ELR (cell line): ENCODE measurements at places on chromosomes 12 and 14.

DNA sequence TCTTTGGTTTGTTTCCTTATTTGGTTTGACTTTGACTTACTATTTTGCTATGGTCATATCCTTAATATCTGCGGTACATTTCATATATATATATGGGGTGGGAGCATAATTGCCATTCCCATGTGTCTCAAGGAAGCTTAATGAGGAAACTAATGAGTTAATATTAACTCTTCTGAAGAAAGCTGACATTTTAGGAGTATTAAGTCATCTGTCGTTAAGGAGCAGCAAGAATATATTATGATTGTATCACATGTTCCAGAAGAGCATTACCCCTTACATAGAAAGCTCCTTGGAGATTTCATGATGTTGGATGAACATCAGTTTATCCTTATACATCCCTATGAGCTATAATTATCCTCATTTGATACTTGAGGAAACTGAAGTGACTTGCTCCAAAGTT, 15.6 kb downstream of the DYRK2 start:
- DNase-seq: no peak

DNA sequence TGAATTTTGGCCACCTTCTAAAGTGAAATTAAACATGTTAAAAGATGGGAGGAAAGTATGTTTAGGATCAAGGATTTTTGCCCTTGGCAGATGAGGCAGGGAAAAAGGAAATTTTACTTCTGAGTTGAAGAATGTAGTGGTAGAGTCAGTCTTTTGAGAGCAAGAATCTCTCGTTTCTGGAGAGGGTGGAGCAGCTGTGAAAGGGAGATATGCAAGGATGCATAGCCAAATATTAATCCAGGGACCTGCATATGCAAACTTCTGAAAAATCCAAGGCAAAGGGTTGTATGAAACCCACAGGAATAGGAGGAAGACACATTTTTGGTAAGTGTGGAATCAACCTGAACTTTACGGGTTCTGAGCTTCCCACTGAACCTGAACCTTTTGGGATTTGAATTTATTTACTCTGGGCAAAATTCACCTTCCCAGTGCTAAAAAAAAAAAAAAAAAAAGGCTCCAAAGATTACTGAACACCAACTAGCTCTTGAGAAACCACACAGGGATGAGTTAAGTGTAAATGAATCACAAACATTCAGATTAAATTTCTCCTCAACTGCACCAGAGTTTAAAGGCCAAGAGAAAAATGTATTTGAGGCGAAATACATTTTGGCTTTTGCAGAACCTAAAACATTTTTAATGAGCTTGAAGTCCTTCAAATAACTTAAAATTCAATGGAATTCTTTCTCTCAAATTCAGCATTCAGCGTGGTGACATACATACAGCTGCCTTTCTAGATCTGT, 187.1 kb upstream of the CDKN3 start:
- DNase-seq: peak; percentile 53

GRCh38 chr12:115758877-115759620, 518.4 kb downstream of the MED13L start:
- peak; percentile 61 for DNase-seq

DNA sequence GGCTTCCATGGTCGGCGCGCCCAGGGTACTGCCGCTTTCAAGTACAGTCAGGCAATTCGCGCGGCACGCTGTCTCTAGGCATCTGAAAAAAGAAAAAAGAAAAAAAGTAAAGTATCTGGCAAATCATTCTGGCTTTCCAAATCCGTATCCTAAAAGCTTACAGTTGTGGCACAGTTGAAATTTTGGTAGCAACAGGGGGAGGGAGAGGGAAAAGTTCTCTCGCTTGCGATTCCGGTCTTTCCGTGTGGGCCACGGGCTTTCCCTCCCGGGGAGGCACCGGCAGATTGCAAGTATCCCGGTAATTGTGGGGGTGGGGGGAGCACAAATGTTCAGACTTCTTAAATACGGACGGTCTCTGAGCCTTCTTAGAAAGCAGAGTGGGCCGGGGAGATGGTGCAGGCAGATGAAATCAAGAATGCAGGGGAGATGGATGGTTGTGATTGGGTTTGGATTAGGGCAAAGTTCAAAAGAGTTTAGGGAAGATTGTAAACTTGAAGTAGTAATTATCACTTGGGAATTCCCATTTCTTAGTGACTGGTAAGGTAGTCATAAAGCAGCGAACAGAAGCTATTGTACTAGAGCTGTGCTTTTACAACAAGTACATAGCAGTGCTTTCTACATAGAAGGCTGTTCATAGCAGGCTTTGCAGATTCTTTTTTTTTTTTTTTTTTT, 1.2 kb downstream of the SOCS2 start:
- peak; percentile 84 for DNase-seq

- no peak for DNase-seq
These were observed 38.3 kb upstream of the LDHB start for GRCh38 chr12:21695986-21696385.

GRCh38 chr14:101471723-101472517, 89.4 kb upstream of the DIO3 start:
- no peak for DNase-seq

DNA sequence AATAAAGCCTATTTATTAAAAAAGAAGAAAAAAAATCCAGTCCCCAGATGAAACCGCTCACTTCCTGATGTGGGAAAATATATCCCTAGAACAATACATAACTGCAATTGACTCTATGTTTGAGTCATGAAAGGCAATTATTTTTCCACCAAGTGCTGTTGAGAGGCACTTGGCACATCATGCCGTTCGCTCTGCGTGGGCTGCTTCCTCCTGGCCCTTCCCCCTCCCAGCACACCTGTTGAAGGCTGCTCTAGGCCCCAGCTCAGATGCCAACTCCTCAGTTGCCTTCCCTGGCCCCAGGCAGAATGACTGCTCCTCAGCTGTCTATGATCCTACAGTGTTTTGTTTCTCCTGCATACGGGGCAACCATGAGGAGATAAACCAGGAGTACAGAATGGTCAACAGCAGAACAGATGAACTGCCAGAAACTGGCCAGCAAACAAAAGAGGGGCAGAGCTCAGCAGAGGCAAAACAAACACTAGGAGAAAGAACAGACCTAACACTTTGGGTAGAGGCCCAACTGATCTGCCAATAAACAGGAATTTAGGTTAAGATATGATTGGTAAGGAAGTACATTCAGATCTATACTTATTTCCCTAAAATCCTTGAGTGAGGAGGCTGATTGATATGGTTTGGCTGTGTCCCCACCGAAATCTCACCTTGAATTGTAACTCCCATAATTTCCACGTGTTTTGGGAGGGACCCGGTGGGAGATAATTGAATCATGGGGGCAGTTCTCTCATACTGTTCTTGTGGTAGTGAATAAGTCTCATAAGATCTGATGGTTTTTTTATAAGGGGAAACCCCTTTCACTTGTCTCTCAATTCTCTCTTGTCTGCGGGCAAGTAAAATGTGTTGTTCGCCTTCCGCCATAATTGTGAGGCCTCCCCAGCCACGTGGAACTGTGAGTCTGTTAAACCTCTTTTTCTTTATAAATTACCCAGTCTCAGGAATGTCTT, 58.6 kb downstream of the SLC38A1 start:
- DNase-seq: no peak

GRCh38 chr12:41344776-41345470, 156.8 kb downstream of the PDZRN4 start:
- DNase-seq: no peak
